AG04450 (cell line): ENCODE measurements at places on chromosomes 1 and 21.

DNA sequence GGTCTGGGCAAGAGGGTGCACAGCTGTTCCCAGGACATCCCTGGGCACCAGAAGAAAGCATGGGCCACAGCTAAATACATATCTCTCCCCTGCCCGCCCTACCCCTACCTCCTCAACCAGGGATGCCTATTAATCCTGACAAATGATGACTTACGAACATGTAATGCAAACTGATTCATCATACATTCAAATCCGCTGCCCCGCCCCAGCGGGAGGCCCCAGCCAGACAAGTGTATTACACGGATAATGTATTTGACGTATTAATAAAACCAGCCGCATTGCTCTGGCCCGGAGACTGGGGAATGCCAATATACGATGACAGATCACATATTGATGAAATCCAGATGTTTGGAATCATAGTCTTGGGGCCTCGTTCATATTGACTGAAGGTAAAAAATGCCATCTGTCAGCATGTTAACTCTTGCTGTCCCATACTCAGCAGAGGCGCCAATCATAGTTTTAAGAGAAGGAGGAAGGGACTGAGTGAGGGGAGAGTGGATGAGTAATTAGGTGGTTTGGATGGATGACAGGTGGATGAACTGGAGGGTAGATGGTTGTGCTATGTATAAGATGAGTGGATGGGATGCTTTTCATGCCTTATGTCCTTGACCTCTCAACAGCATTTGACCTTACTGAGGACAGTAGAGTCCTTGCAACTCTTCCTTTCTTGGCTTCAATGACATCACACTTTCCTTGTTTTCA, 68.2 kb downstream of the TMEM53 start:
- no peak for DNase-seq

DNA sequence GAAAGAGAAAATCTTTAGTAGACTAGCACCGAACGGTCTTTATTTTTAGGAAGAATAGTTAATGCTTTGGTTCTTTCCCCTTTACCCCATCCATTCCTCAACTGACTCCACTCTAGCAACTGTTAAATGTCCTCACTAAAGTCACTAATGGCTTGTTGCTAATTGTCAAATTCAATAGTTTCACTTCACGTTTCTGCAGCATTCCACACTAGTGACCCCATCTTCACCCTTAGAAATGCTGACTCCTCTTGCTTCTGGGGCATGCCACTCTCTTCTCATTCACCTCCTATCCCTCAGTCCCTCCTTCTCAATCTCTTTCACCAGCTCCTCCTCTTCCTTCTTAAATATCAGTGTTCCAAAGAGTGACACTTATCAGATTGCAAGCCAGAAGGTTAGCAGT, 19.4 kb upstream of the CADM3 start:
- no peak for DNase-seq

- no peak for DNase-seq
Observed at GRCh38 chr1:207097871-207098324, 6.1 kb upstream of the C4BPA start.

DNA sequence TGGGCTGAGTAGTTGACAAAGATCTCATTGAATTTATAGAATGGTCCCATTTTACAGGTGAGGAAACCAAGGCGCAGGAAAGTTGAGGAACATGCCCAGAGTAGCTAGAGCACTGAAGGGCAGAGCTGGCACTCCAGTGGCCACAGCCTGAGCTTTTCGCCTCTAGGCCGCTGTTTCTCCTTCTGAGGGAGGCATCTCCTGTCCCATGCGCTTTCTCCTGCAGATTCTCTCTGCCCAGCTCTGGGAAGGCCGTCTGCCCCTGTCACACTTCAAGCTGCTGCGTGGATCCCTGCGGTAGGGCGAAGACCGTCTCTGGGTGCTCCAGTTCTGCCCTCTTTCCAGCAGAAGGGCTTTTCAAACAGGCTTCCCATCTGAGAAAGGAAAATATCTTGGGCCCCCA, 159.9 kb downstream of the ACTL8 start:
- DNase-seq: no peak

- peak; percentile 86 for DNase-seq
Observed at GRCh38 chr1:162605225-162605927, 26.9 kb upstream of the DDR2 start.

DNA sequence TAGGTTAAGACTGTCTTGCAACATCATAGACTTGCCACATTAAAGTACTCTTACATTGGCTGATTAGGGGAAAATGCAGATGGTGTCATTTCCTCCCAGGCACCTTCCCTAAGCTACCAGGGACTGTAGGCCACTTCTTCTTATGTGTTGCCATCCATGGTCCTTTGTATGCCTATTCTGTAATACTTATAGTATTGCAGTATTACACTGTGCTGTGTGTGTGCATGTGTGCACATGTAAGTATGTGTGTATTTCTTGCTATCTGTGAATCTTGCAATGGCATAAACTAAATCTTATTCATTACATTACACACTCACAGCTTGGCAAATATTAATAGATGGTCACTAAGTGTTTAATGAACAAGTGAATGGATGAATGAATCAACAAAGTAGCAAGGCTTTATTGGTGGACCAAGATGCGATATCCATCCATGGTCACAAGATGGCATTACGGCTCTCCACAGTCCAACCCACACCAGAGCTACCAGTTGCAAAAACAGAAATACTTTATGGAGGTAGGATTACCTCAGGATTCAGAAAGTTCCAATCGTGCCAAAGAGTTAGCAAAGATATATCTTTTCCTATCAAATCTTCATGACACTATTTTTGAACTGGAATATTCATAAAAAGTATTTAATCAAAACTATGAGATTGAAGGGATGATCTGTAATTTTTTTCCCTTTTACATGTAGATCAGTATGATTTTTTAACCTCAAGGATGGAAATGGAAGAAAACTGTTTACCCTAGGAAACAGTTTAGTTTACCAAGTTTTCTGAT, 160.2 kb downstream of the DENND1B start:
- peak; percentile 15 for DNase-seq

DNA sequence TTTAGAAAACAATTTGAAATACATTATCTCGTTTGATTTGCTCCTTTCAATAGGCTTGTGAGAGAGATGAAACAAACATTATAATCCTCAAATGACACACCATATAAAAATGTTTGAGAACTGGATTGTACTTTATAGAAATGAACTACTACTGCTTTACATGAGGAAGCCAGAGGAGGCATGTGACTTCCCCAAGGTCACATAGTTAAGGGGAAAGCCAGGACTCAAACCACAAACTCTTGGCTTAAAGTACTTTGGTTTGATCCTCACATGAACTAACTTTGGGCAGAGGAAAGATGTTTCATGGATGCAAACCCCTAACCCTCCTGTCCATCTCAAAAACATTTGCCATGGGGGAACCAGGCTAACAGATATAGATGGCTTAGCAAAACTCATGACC, 4.7 kb downstream of the ARHGEF11 start:
- DNase-seq: peak; percentile 16

DNA sequence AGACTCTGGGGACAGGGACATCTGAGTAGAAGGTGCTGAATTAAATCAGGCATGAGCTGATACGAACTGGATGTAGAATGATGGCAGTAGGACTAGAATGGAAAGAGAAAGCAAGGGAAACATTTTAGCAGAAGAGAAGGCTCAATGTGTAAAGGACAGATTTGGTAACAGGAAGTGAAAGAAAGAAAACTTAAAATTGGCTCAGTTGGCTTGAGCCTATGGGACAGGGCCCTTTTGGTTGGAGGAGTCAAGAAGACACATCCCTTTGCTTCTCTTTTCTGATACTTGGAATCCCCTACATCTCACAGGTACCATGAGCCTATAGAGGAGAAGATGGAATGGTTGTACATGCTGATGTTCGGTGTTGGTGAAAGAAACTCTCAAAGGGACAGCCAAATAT, 300.6 kb upstream of the PLXNA2 start:
- DNase-seq: no peak

- no peak for DNase-seq
Observed at GRCh38 chr1:160251011-160251410, 11.3 kb downstream of the DCAF8 start.

DNA sequence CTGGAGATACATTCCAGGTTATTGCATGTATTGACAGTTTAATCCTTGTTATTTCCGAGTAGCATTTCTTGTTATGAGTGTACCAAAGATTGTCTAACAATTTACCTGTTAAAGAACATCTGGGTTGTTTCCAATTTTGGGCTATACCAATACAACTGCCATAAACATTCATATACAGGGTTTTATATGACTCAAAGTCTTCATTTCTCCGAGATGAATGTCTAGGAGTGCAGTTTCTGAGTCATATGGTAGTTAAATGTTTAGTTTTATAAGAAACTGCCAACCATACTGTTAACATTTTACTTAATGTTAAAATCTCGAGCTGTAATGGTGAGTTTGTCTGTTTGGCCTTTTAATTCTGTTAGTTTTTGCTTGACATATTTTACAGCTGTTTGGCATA, 10.0 kb downstream of the RAB4A start:
- no peak for DNase-seq

DNA sequence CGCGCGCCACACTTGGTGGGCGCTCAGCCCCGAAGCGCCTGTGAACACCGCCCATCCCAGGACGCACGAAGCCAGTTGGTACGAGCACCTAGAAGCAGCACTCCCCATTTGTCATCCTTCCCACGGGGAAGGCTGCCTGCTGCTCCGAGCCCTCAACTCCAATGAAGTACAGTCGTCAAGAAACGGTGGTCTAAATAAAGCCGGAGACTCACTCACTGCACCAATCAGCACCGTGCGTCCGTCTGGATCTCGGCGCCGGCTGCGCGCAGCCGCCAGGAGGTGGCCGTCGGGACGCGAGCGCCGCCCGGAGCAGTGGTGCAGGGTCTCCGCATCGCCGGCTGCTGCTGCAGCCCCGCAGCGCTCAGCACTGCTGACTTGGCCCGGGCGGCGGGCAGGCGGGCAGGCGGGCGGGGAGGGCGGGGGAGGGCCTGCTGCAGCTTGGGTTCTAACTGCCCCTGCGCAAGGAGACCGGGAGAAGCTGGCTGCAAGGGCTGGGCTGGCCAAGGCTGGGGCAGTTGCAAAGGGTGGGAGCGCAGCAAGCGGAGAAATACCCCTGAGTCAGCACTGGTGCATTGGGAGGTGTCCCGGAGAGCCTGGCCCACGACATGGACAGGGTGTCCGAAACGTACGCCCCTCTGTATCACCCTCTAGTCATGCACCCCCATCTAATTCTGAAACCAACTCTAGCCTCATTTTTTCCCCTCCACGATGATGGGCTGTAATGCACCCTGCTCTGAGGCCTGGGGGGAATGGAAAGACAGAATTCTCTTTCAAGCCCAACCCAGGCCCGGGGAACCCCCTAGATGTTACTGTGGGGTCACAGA, 35.8 kb upstream of the H6PD start:
- DNase-seq: no peak

DNA sequence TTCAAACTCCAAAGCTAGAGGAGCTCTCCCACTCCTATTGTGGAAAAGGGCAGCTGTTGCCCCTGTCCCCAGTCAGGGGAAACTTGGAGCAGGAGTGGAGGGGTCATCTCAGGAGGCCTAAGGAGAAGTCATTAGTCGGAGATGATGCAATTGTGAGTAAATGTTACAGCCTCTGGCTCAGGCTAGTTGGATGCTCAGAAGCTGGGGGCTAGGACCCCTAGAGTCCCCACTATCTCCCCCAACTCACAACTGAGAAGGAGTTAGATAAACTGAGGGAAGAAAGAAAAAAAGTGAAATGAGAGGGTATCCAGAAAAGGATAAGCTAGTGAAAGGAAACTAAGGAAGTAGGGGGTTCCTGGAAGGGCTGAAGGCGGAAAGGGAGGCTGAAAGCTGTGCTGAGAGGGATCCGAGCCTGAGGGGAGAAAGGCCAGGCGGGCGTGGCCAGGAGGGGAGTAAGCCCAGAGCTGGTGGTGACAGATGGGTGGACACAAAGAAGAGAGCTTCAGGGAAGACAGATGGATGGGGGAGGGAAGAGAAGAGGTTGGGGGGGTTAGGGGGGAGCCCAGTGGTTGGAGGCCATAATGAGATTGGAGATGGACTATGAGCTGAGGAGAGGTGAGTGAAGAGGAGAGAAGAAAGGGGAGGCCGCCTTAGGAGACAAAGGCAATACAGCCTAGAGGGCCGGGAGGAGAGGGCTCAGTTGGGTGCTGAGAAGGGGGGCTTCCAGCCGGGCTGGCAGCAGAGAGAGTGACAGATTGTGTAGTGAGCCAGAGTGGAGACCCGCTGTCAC, 4.5 kb upstream of the NHLH1 start:
- DNase-seq: no peak

DNA sequence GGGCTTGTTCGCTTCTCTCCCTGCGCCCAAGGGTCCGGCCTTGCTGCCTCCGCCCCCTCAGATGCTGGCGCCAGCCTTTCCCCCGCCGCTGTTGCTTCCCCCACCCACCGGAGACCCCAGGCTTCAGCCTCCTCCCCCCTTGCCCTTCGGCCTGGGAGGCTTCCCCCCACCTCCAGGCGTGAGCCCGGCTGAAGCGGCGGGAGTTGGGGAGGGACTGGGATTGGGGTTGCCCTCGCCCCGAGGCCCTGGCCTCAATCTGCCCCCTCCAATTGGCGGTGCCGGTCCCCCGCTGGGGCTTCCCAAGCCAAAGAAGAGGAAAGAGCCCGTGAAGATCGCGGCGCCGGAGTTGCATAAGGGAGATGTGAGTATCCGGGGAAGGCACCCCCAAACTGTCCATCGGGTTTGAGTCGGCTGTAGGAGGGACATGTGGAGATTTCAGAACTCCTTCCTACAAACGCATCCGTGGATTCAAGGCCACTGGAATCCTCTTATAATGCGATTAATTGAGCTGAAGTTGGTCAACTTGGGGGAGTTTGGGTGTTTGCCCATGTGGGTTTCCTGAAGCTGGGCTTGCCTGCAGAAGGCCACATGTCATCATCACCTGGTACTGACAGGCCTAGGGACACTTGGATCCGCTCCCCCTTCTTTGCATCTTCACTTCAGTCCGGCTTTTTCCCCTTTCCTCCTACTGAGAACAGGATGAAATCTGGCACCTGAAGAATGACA, 707 bp downstream of the PRCC start:
- no peak for DNase-seq

DNA sequence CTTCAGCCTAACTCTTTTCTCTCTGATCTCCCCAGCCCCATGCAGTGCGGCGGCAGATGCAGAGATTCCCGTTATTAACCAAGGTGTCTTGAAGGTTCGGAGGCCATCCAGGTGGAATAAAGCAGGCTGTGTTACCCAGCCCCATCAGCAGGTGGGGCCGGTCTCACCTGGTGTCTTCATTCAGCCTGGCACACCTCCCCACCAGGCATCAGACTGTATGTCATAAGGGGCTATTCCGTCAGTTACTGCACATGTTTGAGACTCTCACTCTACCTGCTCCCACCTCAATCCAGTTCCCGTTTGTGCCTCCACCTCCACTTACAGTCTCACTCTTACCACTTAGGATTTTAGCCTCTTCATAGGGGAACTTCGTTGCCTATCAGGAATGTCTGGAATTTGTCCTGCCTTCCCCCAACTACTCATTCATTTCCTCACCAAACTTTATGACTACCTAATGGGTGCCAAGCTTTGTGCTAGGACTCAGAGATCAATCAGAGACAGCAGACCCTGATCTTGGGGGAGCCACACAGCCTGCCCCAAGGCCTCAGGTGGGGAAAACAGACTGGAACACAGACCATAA, 170.2 kb downstream of the PLPP3 start:
- DNase-seq: no peak

DNA sequence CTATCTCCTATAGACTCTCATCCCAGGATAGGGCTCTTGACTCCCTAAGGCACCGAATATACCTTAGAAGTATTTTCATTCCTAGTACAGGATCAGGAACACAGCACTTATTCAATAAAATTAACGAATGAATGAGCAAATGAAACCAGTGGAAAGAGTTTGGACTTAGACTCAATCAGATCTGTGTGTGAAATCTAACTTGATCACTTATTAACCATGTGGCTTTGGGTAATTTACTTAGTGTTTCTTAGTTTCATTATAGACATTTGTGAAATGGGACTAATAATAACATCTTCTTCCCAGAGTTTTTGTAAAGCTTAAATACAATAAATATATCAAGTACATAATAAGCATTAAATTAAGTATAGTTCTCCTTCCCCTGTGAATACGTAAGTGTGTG, 230.1 kb downstream of the ADGRL2 start:
- DNase-seq: no peak
